ENCODE measurements at places on chromosomes 3 and 15.
A peak's percentile ranks its signal among the peaks of the same experiment; 100 is the strongest.

DNA sequence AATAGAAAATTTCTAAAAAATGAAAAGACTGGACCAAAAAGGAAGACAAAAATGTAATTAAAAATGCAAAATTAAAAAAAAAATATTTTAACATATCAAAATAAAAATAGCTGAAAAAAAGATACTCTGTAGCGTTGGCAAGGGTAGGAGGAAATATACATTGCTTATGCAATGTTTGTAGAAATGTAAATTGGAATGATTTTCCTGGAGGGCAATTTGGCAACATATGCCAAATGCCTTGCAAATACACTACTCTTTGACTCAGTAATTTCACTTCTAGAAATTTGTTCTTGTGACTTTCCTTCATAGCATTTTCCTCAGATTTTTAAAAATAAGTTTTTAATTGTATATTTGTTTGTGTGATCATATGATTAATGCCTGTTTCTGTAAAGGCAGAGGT is 296.6 kb downstream of the ZNF621 start:
- no peak for DNase-seq

GRCh38 chr15:91694131-91694830 is 159.2 kb upstream of the SLCO3A1 start:
- DNase-seq: no peak

DNA sequence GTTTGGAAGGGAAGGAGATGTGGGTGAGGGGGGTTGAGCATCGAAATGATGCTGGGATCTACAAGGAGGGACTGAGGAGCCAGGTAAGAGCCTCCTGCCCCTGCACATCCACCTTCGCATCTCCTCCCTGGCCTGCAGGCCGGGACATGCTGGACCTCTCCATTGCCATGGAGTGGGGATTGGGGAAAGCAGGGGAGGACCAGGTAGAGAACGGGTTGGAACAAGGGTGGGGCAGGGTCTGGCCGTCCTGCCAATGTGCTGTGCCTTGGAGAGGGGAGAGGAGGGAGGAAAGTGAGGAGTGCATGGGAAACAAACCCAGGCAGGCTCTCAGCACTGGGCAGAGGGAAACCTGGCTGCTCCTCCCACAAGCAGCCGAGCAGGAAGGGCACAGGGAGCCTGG is 10.6 kb downstream of the PLA2G4B start:
- no peak for DNase-seq

GRCh38 chr3:36362973-36363372 is 17.3 kb upstream of the STAC start:
- no peak for DNase-seq

GRCh38 chr15:47288794-47289193 is 428.5 kb upstream of the SEMA6D start:
- DNase-seq: no peak

DNA sequence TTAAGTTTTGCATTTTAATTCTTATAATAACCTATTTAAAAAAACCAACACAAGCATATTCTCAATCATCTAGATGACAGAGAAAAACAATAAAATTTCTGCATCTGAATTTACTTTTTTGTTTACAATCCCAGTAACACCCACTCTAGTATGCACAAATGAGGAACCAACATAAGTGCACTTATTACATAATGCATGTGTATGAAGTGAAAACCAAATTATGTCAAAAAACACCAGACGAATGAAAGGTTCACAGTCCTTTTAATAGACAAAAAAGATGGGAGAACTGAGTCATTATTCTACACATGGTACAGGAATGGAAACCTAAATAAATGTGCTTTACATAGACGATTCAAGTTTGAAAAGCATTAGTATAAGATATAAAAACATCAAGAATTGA is 91.7 kb downstream of the NR1I2 start:
- no peak for DNase-seq

DNA sequence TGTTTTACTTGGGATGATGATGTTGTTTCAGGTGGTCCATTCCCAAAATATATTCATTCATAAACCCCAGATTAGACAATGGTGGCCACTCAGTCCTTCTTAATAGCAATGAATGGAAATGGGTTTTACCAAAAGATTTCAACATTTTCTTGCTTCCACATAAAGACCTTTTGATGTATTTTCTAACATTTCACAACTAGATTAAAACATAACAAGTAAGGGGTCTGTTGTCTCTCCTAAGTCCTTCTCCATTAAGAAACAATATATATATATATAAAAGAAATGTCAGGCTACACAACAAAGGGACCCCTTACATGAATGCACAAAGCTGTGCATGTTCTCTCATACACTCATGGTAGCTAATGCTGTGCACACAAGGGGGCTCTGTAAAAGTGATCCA is 176.4 kb downstream of the ANXA2 start:
- no peak for DNase-seq

- no peak for DNase-seq
Measured at GRCh38 chr15:59531066-59531675, 80.4 kb upstream of the GCNT3 start.

- peak; percentile 27 for DNase-seq
Measured at GRCh38 chr3:77038468-77038929, 1.4 kb upstream of the ROBO2 start.

- DNase-seq: no peak
Measured at GRCh38 chr15:70322051-70322668, 224.4 kb upstream of the TLE3 start.

- DNase-seq: no peak
Measured at GRCh38 chr15:57031605-57032004, 113.2 kb downstream of the TCF12 start.

- DNase-seq: no peak
Measured at GRCh38 chr3:152593242-152593641, 241.7 kb upstream of the P2RY1 start.

- no peak for DNase-seq
Measured at GRCh38 chr3:138547342-138547975, 46.6 kb downstream of the CEP70 start.

GRCh38 chr3:113628316-113628715 is 68.1 kb downstream of the USF3 start:
- DNase-seq: no peak

DNA sequence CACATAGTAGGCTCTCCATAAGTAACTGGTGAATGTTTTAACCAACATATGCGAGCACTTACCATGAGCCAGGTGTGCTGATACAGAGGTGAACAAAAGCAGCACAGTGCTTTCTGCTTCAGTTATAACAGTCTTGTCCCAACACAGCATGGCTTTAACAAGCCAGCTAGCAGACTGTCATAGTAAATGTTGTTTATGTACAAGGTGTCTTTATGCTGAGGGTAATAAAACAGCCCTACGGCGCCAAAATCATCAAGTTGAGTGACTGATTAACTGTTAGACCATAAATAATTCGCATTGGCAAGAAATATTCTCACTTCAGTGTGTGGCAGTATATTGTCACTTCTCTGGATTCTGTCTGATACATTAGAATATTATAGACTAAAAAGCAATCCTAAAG is 646.0 kb upstream of the CFAP20DC start:
- DNase-seq: no peak

GRCh38 chr15:67458331-67459029 is 62.5 kb upstream of the C15orf61 start:
- no peak for DNase-seq

- no peak for DNase-seq
Measured at GRCh38 chr3:186824430-186825139, 17.9 kb upstream of the ADIPOQ start.

GRCh38 chr3:177104299-177104992 is 92.8 kb downstream of the TBL1XR1 start:
- no peak for DNase-seq

DNA sequence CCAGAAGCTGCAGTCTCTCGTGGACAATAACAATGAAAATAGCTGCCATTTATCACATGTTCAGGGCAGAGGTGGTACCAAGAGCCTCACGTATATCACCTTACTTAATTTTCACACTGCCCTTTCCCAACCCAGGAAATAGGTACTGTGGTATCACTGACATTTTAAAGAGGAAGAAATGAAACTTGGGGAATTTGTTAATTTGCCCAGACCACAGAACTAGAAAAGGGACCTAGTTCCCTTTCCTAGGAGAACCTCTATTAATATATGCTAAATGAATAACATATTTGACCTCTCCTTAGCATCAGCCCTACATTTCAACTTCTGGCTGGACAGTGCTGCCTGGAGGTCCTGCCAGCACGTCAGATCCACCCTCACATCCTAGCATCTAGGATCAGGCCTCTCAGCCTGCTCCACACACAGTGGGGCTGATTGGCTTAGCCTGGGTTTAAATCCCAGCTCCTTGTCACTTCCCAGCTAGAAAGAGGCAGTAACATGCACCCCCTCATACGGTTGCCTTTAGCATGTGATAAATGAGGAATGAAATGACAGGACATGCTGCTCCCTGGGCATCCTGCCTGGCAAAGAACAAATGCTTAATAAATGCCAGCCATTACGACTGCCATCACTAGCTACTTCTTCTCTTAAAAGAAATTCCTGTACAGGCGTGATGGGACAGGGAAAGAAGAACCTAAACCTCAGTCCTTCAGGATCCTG is 95.1 kb upstream of the TNFAIP8L3 start:
- DNase-seq: no peak

DNA sequence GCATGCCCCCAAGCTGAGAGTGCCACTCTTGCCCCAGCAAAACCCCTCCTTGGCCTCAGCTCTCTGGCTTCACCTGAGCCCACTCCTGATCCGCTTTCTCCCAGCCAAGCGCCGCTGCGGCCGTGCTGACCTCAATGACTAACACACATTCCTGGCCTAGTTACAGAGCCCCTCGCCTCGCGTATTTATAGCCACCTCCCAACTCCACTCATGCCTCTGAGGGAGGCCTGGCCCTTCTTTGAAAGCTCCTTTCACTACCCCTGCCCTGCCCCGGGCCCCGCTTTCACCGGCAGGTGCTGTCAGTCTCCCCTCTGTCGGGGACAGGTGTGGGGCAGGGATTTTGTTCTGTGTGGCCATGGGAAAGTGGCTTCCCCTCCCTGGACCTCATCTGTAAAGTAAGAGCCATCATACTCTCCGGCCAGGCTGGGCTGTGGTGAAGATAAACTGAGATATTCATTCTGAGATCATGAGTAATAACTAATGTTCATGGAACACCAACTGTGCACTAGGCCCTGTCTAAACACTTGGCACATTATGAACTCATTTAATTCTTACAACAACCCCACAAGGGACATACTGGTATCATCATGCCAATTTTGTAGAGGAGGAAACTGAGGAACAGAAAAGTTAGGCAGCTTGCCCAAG is 13.2 kb upstream of the ATP2B2 start:
- DNase-seq: no peak

GRCh38 chr15:89777782-89778380 is 1.7 kb downstream of the MESP2 start:
- DNase-seq: no peak

- no peak for DNase-seq
Measured at GRCh38 chr3:197229836-197230235, 68.6 kb downstream of the DLG1 start.

GRCh38 chr3:194995922-194996321 is 275.0 kb downstream of the XXYLT1 start:
- no peak for DNase-seq

GRCh38 chr3:156761007-156761406 is 65.1 kb upstream of the LEKR1 start:
- DNase-seq: no peak

DNA sequence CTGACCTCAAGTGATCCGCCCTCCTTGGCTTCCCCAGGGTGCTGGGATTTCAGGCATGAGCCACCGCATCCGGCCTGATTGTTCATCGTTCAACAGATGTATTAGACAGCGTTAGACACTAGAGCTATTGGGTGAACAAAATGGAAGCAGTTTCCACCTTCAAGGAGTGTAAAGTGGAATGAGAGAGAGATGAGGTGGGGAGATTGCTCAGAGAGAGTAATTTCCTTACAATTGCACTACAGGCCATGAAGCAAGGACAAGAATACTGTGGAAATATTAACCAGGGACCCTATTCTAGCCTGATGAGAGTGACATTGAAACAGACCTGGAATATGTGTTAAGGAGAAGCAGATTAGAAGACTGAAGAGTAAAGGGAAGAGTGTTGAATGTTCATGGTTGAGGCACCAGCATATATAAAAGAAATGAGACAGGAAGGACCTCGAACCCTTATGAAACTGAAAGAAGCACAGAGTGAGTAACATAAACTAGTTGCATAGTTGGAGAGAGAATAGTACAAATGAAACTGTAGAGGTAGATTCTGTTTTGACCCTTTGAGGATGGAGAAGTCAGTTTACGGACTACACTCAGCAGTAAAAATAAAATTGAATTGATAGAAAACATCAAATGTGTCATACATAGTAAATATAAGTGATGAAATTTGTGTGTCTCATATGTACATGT is 7.2 kb downstream of the RTF1 start:
- peak; percentile 63 for DNase-seq

GRCh38 chr3:87350367-87351199 is 74.2 kb upstream of the POU1F1 start:
- peak; percentile 52 for DNase-seq

- DNase-seq: no peak
Measured at GRCh38 chr3:38958026-38958720, 93.6 kb downstream of the SCN11A start.

DNA sequence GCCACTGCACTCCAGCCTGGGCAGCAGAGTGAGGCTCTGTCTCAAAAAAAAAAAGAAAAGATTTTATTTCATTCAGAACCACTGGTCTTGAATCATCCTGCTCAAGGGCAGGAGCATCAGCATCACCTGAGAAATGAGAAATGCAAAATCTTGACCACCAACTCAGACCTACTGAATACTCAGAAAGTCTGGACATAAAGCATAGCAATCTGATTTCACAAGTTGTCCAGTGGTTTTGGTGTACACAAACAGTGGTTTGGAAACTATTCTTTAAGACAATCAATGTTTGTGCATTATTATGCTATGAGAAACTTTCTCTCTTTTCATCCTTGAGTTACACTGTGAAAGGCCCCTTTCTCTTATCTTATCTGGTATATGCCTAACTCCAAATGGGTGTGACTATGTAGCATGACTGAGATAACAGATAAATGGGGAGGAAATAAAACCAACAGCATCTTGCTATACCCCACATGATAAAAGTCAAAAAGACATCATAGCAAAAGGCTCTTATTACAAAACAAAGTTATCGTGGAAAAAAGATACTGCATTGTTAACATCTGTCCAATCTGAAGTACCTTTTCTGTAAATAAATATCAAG is 174.2 kb upstream of the STT3B start:
- DNase-seq: no peak

- DNase-seq: no peak
Measured at GRCh38 chr15:85000189-85000864, 18.7 kb downstream of the PDE8A start.

All from activated CD4-positive, alpha-beta T cell treated with anti-CD3 and anti-CD28 coated beads, Interleukin-2, Interleukin-4, amounts not matched to agents 100 ng/mL and 50 ng/mL, durations not matched to agents 16 hours and 8 hours (primary cell).